ENCODE measurements at places on chromosomes 2 and 18. TPM values are rescaled to one million over a fixed set of nuclear protein-coding genes. Genes with fewer than 3 reads are reported as not detected.
A peak's percentile ranks its signal among the peaks of the same experiment; 100 is the strongest.

Gene CABYR
- total RNA-seq = 0.38 TPM

Gene TTN
- total RNA-seq = under 0.01 TPM

Gene SGPP2
- not detected for total RNA-seq

Gene NEDD4L
- total RNA-seq = 168 TPM

Gene NRP2
- total RNA-seq = 0.60 TPM

DNA sequence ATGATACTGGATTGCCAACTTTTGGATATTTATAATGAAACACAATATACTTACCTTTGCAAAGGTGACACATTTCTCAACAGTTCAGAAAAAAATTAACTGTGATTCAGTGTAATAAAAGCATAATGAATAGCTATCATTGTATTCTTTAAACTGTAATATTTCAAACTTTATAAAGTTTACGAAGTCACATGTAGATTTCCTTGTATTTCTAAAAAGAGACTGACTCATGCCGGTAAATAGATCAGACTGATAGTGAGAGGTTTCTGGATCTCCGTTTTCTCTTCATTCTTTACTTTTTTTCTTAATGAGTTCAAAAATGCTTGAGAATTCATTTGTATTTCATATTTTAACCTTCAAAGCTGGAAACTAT lies 70.1 kb downstream of the EML4 start:
- DNase-seq = no peak
- H3K4me3 ChIP-seq = no peak overlapping the region
- peaks cover 54% of the 10 kb centered on the region for H3K36me3 ChIP-seq
- no peaks in the 10 kb centered on the region for H3K27me3 ChIP-seq
- H3K4me1 ChIP-seq = peaks cover 100% of the 10 kb centered on the region

DNA sequence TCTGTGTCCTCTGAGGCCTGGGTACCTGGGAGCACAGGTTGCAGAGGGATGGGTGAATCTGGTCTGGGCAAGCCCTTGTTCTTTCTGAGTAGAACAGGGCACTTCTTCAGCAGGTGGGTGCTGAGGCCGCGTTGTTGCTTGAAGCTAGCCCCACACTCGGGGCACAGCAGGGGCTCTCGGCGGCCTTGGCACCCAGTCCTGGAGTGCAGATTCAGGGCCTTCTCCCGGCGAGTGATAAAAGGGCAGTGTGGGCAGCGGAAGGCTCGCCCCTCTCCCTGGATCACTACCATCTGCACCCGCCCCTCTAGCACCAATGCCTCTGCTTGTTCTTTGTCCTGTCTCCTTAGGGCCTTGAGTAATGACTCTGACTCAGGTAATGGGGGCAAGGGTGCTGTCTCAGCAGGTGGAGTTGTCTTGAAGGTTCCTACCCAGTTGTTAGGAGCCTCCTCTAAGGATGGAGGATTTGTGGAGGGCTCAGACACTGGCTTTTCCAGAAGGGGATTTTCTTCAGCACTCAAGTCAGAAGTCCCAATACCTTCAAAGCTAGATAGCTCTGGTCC lies 15.6 kb downstream of the ZNF142 start:
- no peak for DNase-seq
- H3K4me1 ChIP-seq = peaks cover 11% of the 10 kb centered on the region
- peaks cover 74% of the 10 kb centered on the region for H3K36me3 ChIP-seq
- no peak overlapping the region for H3K4me3 ChIP-seq
- H3K27me3 ChIP-seq = no peaks in the 10 kb centered on the region

DNA sequence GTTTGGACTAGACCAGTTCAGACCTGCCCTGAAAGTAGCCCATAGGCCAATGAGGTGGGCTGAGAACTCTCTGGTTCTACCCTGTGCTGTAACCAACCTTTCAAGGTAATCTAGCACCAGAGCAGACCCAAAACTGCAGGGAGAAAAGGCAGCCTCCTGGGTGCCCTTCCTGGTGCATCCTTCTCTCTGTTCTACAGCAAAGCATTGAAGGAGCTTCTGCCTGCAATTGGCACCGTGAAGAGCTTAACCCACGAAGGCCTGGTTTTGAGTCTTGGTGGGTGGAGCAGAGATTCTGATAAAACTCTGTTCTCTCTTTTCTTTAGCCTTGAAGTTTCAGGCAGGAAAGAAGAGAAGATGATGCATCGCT lies 55.5 kb downstream of the LIPG start:
- no peak overlapping the region for H3K4me3 ChIP-seq
- no peaks in the 10 kb centered on the region for H3K36me3 ChIP-seq
- H3K27ac ChIP-seq = no peak overlapping the region
- no peak for DNase-seq

DNA sequence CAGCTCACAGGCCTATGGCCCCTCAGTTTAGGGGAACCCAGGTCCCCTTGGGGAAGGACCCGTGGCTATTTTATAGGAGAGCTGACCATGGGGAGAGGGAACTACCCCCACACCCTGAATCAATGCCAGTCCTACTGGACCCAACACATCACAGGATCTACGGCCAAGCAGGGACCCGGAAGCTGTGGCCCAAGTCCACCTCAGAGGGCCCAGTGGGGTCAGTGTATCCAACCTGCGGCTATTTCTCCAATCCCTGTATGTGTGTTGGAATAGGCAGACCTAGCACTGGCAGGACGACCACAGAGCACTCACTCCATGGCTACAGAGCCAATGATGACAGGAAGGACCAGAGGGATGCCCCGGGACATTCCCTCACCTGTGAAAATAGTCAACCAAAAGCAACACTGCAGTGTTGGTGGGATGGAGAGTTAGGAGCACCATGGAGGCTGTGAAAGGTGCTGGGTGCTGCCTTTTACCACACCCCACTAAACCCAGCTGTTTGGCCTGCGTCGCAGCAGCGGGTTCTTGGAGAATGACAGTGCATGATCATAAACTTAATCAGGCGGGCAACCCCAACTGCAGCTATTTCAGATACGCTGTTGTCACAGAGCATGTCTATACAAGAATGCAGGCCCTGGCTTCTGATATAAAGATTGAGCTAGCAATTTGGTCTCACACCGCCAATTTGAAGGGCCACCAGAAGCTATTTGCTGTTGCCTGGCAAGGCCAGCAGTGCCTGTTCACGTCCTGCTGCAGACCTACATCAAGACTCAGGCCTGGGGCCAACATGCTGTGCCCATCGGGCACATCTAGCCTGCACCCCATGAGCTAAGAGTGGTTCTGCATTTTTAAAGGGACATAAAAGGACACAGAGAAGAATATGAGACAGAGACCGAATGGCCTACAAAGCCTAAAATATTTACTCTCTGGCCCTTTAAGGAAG lies 110.4 kb downstream of the EIPR1 start:
- no peaks in the 10 kb centered on the region for H3K27me3 ChIP-seq
- peaks cover 22% of the 10 kb centered on the region for H3K36me3 ChIP-seq
- no peak for DNase-seq
- H3K4me3 ChIP-seq = no peak overlapping the region

- peaks cover 8% of the 10 kb centered on the region for H3K27me3 ChIP-seq
- H3K36me3 ChIP-seq = no peaks in the 10 kb centered on the region
- peaks cover 13% of the 10 kb centered on the region for H3K4me1 ChIP-seq
- no peak for DNase-seq
Measured at GRCh38 chr2:10073706-10074105, 6.5 kb downstream of the CYS1 start.

DNA sequence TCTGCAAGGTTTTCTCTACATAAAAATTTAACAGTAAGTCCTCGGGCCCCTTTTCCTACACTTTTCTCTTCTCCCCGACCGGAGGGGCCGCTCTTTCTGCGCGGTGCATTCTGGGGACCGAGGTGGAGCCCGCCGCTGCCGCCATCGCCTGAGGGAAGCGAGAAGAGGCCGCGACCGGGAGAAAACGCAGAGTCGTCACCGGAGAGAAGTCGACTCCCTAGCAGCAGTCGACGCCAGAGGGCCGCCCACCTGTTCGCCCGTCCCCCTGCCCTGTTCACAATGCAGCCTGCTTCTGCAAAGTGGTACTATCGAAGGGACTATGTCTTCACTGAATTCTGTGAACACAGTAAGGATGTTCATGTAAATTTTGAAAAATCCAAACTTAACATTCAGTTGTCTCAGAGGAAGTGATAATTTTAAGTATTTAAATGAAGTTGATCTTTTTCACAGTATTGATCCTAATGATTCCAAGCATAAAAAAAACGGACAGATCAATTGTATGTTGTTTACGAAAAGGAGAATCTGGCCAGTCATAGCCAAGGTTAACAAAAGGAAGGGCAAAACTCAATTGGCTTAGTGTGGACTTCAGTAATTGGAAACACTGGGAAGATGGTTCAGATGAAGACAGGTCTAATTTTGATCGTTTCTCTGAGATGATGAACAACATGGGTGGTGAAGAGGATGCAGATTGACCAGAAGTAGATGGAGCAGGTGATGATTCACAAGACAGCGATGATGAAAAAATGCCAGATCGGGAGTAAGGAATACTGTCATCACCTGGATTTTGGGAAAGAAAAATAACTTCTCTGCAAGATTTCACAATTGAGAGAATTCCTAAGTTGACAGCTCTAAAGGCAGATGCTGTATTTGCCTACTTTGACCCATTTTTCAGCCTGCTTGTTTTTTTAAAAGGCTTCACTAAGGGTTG lies 55.8 kb downstream of the ASXL2 start:
- no peak overlapping the region for H3K4me3 ChIP-seq
- H3K4me1 ChIP-seq = no peaks in the 10 kb centered on the region
- H3K27me3 ChIP-seq = no peaks in the 10 kb centered on the region
- no peak overlapping the region for H3K27ac ChIP-seq
- DNase-seq = no peak
- H3K36me3 ChIP-seq = no peaks in the 10 kb centered on the region

DNA sequence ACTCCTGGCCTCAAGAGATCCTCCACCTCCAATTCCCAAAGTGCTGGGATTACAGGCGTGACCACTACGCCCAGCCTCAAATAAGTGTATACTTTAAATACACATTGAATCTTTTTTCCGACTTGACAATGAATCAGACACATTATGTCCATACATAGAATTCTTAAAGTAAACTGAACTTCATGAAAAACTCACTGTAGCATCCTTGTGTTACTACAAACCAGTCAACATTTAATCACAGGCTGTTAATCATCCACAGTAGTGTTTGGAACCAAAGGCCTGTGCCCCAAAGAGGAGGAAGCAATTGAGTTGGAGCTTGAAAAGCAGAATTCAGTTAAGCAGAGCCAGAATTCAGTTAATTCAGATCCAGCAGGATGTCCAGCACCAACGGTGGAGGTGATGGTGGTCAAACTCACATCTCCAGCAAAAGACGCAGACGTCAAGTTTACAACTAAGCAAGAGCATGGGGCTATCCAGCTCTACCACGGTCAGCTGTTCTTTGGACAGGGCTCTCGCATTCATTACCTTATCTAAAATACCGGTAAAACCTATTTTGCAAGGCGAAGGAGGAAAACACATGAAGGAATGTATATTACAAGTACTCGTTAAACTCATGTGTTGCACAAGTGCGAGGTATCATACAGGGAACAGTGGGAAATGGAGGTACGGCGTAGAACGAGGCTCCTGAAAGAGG lies 1.2 kb downstream of the SLC39A6 start:
- no peaks in the 10 kb centered on the region for H3K27me3 ChIP-seq
- DNase-seq = peak; percentile 23
- H3K36me3 ChIP-seq = no peaks in the 10 kb centered on the region
- H3K27ac ChIP-seq = no peak overlapping the region

GRCh38 chr2:6966446-6966940 lies 49.3 kb downstream of the RNF144A start:
- no peak for DNase-seq
- no peak overlapping the region for H3K27ac ChIP-seq
- H3K36me3 ChIP-seq = no peaks in the 10 kb centered on the region
- no peaks in the 10 kb centered on the region for H3K4me1 ChIP-seq
